ENCODE measurements at places on chromosomes 13 and 19. TPM values are rescaled to one million over a fixed set of nuclear protein-coding genes. Genes with fewer than 3 reads are reported as not detected.

The F2RL3 gene
- total RNA-seq: not detected

The NCAN gene
- 94.6 TPM for total RNA-seq

DNA sequence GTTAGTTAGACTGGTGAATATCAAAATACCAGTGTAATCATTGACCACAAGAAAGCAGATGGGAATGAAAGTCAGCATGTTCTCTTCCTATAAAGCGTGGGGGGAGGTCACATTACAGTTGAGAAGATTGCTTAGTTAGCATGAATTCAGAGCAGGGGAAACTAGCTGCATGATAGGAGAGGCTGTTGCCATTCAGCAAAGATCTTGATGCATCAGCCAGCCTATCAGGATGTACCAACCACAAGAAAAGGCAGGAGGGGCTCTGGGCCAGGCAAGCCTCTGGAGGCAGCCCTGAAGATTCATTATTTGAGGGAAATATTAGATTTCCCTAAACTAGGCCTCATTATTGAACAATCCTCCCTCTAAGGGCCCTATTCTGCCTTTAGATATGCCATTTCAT is 5.0 kb upstream of the MTMR6 start:
- no peak for DNase-seq

DNA sequence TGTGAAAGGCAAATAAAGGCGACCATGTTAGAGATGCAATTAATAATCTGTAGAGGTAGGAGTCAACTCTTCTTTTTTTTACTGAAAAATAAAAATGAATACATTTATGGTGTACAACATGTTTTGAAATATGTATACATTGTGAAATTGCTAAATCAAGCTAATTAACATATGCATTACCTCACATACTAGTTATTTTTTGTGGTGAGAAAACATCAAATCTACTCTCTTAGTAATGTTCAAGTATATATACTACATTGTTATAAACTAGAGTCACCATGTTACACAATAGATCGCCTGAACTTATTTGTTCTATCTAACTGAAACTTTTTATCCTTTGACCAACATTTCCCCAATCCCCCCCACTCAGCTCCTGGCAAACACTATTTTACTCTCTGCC is 143.2 kb downstream of the POU4F1 start:
- no peak for DNase-seq

GRCh38 chr13:58806401-58806800 is 1174.9 kb downstream of the PCDH17 start:
- no peak for DNase-seq

GRCh38 chr13:55948175-55948574 is 1192.5 kb upstream of the PRR20A start:
- DNase-seq: no peak

DNA sequence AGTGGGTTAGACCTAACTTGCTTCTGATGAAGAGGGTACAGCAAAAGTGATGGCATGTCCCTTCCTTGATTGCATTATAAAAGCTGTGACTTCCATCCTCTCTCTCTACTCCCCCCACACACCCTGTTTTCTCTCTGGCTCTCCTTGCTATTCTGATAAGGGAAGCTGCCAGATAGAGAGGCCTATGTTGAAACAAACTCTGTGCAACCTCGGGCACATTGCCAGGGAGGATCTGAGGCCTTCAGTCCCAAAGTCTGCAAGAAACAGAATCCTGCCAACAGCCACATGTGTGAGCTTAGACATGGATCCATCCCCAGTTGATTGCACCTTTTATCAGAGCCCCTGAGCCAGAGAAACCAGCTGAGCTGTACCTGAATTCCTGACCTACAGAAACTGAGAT is 44.8 kb upstream of the ARGLU1 start:
- DNase-seq: no peak

- DNase-seq: no peak
Measured at GRCh38 chr13:42645717-42646116, 71.8 kb downstream of the TNFSF11 start.

GRCh38 chr13:44236370-44236769 is 137.3 kb upstream of the SERP2 start:
- no peak for DNase-seq

DNA sequence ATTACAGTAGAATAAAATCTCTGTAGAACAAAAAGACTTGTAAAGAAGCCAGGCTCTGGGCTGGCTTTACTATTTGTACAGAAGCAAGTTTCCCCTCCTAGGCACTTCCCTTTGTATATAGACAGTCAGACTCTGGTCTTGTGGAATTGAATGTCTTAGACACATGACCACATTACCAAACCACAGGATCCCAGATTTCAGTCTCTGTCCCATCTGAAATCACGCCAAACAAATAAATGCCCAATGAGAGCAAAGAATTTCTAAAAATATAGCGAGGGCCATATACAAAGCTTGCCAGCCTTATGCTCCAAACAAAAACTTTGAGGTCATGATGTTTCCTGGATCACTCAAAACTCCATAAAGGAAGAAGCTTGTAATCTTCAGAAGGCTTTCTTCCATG is 23.9 kb downstream of the CCDC70 start:
- DNase-seq: no peak
